ENCODE measurements at places on chromosomes 4 and X.

GRCh38 chrX:134636851-134637250 is 21.4 kb downstream of the PLAC1 start:
- DNase-seq: no peak

DNA sequence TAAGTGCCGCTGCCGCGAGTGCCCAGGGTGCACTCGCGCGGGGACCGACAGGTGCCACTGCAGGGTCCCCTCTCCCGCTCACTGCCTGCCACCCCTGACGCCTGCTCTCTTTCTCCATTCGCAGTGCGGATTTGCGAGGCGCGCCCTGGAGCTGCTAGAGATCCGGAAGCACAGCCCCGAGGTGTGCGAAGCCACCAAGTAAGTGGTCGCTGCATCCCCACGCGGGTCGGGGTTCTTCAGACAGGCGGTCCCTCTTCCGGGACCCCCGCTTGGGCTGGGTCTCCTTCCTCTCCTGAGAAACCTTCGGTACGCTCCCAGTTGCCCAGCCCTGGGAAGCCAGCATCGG is 547 bp downstream of the GUCY1A1 start:
- no peak for DNase-seq

DNA sequence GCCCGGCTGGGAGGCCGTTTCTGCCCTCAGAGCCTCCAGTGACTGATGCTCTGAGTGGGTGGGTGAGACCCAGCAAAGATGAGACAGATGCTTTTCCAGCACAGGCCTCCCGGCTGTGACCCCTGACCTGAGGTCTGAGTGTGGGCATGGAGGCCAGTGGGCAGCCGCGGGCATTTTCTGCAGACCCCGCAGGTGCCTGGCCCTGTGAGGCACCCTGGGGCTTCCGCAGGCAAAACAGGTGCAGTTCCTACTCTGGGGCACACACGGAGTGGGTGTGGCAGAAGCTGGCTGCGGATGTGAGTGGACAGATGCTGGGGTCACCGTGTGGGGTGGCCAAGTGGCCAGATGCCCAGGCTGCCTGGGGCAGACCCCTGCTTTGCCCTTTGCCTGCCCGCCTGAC is 14.8 kb downstream of the HTRA3 start:
- DNase-seq: no peak

GRCh38 chrX:25028726-25029125 is 13.0 kb upstream of the ARX start:
- DNase-seq: no peak

DNA sequence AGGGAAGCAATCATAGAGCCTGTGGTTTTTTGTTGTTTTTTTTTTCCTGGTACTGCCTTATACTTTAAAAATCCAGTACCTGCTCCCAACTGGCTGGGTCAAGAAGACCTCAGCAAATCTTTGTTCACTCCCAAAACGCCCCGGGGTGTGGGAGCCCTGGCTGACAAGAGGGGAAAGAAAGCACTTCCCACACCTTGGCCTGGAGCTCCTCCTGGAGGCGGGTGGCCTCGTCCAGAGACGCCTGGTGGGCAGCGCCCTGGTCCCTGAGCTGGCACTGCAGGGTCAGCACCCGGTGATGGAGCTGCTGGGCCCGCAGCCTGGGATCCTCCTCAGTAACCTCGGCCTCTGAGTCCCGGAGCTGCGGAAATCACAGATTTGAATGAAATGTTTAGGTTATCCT is 38.2 kb downstream of the C4orf50 start:
- no peak for DNase-seq

DNA sequence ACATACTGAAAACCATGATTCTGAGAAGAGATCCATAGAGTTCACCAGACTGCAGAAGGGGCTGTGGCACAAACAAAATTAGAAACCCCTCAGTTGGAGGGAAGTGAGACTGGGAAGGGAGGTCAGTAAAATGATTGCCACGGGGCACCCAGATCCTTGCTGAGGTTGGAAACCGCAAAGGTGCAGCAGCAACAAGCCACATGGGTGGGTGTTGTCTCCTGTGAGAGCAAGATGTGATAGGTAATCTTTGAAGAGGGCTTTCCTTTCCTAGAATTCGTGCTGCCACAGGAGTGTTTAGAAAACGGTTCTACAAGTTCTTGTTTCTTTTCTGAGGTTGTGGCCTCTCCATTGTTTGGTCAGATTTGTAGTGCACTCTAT is 85.5 kb downstream of the NFKB1 start:
- no peak for DNase-seq

GRCh38 chr4:188127214-188127874 is 11.9 kb upstream of the TRIML1 start:
- no peak for DNase-seq

- DNase-seq: no peak
Observed at GRCh38 chr4:40292313-40292759, 42.8 kb upstream of the CHRNA9 start.

- no peak for DNase-seq
Observed at GRCh38 chrX:38004046-38004445, 2.3 kb upstream of the SYTL5 start.

DNA sequence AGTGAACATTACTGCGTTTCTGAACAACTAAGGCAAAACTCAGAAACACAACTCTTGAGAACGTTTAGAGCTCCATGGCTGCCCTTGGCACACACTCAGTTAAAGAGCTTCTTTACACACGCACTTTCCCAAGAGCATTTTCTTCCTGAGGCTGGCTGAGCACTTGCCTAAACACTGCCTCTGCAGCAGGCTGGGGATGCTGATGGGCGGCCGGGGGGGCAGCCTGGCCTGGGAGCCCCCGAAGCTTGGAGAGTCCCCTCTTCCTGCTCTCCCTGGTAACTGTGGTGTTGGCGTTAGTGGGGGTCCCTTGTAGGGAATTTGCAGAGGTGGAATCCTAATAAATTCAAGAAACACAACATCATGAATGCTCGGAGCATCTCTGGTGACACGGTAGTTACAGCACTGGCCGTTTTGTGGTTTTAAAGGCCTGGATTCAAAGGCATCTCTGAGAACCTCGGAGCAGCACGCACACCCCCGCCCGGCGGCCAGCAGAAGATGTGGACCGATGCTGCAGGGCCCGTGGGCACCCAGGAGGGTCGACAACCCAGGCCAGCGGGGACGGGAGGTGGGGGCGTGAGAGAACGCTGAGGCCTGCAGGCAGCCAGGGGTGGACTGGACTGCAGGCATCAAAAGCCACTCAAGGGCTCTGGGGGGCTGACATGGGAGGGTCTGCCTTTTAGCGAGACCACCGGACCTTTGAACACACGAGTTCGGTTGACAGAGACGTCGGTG is 45.4 kb downstream of the FGFRL1 start:
- DNase-seq: no peak

GRCh38 chrX:99073551-99073950 is 1336.5 kb downstream of the PCDH19 start:
- DNase-seq: no peak

DNA sequence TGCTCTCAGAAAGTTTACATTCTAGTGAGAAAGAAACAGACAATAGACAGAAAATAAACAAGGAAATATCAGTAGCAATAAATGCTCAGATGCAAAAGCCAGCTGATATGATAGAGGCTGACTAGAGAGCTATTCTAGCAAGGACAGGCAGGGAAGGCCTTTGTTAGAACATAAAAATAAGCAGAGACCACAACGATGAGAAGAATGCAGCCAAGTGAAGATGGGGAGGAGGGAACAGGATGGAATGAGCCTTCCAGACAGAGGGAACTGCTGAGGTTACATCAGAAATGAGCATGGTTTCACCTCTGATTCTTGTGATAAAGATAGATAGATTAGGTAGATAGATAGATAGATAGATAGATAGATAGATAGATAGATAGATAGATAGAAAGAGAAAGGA is 7.6 kb upstream of the SOWAHB start:
- no peak for DNase-seq

GRCh38 chrX:71671043-71671780 is 3.9 kb downstream of the LOC101059915 start:
- no peak for DNase-seq

- DNase-seq: no peak
Observed at GRCh38 chr4:102505708-102506107, 4.5 kb downstream of the NFKB1 start.

DNA sequence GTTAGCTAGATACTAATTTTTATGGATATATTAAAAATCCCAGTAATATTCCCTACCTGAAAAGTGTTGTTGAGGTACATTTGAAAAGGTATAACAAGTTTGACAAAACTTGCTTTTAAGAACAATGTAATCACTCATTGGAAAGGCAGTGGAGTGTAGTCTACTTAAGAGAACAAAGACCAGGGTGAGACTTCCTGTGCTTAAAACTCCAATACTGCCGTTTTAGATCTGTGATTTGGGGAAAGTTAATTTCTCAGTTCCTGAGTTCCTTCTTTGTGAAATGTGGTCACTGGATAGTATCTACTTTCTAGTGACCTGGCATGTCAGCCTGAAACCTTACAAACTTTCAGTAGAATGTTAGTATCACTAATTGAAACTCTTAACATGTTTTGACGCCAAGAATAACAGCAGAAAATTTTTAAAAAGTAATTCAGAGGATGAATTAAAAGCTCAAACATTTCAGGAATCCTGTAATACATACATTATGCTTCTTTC is 56.8 kb downstream of the PCDH7 start:
- no peak for DNase-seq

DNA sequence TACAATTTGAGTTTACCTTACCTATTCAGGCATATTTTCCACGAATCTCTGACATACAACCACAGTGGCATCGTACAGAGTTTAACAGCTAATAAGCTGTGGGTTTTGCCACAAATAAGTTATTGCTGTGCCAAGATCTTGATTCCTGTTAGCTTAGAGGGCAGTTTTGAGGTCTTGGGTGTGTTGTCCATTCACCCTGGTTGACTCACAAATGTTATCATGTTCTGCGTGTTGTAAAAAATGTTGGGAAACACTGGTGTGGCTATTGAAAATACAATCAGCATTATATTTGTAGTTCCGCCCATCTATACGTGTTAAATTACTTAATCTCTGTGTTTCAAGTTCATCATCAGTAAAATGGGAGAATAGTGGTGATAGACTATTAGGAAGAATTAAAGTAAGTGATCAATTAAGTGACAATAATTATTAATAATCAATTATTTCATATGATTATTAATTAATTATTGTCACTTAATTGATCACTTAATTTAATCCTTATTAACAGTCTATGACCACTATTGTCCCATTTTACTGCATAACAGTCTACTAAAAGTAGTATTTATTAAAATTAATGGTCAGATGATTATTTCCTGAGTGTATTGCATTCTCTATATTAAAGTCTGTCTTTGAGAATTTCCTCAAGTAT is 96.3 kb downstream of the TMA16 start:
- no peak for DNase-seq

DNA sequence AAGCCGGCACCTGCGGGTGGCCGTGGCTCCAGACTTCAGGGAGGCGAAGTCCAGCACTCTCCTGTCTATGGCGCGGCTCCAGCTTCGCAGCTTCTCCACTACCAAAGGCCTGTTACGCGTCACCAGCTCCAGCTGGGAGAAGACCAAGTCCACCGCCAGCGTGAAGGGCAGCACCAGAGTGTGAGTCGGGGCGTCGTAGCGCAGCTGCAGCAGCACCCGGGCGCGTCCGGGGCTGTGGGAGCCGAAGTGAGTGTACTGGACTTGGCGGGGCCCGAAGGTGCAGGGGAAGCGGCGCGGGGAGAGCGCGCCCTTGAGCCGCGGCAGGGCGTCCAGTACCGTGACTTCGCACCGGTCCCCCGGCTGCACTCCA is 444 bp downstream of the FREM3 start:
- DNase-seq: no peak

GRCh38 chrX:33330798-33331197 is 119.4 kb upstream of the DMD start:
- DNase-seq: no peak

- DNase-seq: no peak
Observed at GRCh38 chr4:39514888-39515401, 12.3 kb downstream of the UGDH start.

- no peak for DNase-seq
Observed at GRCh38 chr4:169210504-169211118, 60.1 kb downstream of the SH3RF1 start.

DNA sequence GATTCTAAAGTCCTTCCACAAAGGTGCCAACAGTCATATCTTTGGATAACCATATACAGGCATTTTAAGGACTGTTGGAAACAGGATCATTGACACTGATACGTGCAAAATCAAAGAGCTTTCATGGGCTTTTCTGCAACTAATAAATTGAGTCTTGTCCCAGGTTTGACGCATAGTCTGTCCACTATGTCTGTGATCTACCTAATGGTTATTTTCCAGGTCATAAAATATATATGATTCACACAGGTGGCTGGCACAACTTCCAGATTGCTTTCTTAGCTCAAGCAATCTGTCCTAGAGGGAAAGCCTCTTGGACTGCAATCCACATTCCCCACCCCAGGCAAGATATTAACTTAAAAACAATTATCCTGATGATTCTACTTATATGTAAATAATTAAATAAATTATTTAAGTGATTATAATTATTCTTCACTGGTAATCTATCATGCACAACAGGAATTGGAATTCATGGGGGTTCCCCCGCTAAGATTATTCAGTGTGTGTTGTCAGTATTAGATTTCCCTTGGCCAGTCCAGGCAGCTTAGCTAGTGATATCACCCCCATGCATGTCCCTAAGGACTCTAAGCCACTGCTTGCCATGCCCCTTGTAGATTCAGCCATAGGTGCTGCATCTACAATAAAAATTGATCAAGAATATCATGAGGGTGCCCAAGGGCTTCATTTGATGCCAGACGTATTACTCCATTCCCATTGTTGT is 97.8 kb downstream of the TLL1 start:
- no peak for DNase-seq

GRCh38 chr4:109078724-109079123 is 223.7 kb downstream of the COL25A1 start:
- DNase-seq: no peak

DNA sequence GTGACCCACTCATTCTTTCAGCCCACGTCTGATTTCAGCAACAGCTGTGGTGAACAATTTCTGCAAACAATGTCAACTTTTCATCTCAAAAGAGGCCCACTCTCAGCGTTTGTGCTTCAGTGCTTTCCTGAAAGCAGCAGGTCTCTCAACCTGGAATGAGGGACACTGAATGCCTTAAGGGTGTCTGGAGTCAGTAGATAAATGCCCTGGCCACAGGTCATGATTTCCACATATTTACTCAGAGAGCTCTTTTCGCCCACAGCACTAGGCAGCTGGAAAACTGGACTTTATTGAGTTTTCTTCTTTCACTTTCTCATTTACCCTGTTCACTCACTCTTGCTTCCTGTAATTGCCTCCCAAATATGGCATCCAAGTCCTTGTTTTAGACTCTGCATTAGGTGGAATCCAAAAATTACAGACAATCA is 52.8 kb downstream of the NPFFR2 start:
- no peak for DNase-seq

GRCh38 chr4:137069473-137069872 is 462.8 kb downstream of the PCDH18 start:
- no peak for DNase-seq

GRCh38 chrX:147891896-147892295 is 19.8 kb upstream of the FMR1 start:
- no peak for DNase-seq

GRCh38 chr4:87006426-87006675 is 71.5 kb downstream of the AFF1 start:
- DNase-seq: no peak

- DNase-seq: no peak
Observed at GRCh38 chr4:165799384-165799815, 73.6 kb upstream of the TLL1 start.

Measured in SHP77 treated with DMSO at 0.1 percent for 48 hours (cell line).